ENCODE measurements at places on chromosomes 13 and 19.

DNA sequence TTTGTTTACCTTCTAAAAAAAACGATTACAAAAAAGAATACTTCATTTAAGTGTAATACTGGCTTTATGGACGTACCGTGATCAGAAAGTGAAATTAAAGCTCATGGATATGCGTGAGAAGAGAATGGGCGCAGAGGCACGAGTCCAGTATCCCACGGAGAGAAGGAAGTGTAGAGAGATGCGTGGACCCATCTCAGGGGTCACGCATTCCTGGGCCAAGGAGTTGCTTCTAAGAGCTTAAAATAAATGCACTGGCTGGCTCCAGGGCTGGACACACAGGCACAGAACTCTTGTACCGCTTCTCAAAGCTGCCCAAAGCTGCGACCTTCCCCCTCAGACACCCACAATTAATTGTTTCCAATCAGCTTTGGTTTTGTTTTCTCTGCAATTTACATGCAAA is 8.7 kb upstream of the SPC24 start:
- DNase-seq: no peak

- DNase-seq: no peak
These were observed 111.1 kb downstream of the COG6 start for GRCh38 chr13:39766464-39767158.

GRCh38 chr13:26323764-26324163 is 69.8 kb downstream of the CDK8 start:
- DNase-seq: no peak

GRCh38 chr19:1725100-1726064 is 27.9 kb upstream of the ONECUT3 start:
- DNase-seq: no peak

DNA sequence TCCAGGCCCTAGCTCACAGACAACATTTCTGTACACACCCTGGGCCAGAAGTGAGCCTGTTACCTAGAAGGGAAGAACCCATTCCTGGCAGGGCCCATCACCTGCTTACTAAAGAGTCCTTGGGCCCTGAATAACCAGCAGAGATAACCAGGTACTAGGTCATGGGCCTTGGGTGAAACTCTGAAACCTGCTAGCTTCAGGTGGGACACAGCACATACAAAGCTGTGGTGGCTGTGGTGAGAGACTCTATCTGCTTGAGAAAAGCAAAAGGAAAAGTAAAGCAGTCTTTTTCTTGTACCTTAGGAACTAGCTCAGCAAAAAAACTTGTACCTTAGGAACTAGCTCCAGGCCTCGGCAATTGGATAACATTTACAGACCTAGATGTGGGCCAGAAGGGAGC is 1895.9 kb upstream of the PCDH20 start:
- DNase-seq: no peak

- no peak for DNase-seq
These were observed 487 bp downstream of the FLT1 start for GRCh38 chr13:28494504-28494777.

Measured in SW480 (cell line).